ENCODE measurements at places on chromosomes 3 and 15.

DNA sequence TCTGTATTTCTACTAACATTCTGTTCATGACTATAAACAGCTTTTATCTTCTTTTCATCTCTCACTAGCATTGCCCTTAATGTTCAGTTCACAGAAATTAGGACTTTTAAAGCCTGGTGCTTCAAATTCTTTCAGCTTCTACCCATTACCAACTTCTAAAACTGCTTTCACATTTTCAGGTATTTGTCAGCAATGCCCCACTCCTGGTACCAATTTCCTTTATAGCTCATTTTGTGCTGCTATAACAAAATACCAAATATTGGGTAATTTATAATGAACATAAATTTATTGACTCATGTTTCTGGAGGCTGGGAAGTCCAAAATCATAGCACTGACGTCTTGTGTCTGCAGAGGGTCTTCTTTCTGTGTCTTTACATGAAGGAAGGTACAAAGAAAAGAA lies 753.1 kb upstream of the CCDC54 start:
- DNase-seq, result no peak

GRCh38 chr3:66165660-66166059 lies 55.1 kb upstream of the SLC25A26 start:
- no peak for DNase-seq

- DNase-seq, result no peak
Observed at GRCh38 chr15:85611361-85611760, 183.4 kb downstream of the KLHL25 start.

- no peak for DNase-seq
Observed at GRCh38 chr3:53464424-53464823, 30.0 kb upstream of the CACNA1D start.

DNA sequence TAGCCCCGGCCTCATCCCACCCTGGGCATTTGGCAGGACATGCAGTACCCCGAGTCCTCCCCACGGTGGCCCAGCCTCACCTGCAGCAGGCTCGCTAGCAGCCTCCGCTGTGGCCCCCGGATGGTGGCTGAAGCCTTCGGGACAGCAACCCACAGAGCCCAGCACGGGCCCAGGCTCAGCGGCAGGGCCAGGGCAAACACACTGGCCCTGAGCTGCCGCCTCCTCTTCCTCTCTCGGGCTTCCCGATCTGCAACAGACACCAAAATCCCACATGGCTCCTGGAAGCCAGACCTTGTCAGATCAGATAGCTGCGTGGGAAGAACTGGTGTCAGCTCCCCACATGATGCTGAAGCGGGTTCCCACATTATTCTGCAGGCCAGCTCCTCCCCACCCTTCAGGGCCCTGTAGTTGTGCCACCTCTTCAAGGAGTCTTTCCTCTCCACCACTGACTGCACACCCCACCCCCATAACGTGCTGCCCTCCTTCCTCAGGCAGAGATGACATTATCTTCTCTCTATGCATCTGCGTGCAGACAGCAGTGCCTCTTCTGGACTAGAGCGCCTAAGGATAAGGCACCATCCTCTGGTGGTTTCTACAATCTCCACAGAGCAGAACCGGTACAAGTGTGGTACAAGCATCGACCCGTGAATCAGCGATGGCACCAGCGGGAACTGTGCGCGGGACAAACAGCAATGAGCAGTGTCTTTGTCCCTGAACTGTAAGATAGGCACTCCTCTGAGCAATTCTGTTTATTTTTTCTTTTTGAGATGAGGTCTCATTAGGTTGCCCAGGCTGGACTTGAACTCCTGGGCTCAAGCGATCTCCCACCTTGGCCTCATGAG lies 9.5 kb downstream of the TMEM44 start:
- DNase-seq, result peak; percentile 44

- DNase-seq, result peak; percentile 91
Observed at GRCh38 chr15:65638681-65639089, 16.9 kb downstream of the SLC24A1 start.

- DNase-seq, result no peak
Observed at GRCh38 chr3:110093411-110093810, 756.1 kb upstream of the DPPA4 start.

DNA sequence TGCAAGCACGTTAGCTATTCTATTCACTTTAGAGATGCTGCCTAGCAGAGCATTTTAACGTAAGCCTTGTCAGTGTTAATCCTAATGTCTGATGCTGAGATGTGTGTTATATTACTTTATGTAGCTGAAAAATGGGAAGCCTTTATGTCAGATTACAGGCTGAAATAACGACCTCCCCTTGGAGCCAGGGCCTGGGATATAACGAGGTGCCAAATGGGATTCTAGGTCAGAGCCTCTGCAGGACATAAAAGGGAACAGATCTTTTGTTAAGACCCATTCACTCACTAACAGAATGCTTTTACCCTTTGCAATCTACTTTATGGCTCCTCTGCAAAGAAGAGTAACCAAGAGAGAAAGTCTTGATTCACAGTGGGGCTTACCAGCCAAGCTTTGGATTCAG lies 815.5 kb upstream of the CFAP20DC start:
- DNase-seq, result no peak

DNA sequence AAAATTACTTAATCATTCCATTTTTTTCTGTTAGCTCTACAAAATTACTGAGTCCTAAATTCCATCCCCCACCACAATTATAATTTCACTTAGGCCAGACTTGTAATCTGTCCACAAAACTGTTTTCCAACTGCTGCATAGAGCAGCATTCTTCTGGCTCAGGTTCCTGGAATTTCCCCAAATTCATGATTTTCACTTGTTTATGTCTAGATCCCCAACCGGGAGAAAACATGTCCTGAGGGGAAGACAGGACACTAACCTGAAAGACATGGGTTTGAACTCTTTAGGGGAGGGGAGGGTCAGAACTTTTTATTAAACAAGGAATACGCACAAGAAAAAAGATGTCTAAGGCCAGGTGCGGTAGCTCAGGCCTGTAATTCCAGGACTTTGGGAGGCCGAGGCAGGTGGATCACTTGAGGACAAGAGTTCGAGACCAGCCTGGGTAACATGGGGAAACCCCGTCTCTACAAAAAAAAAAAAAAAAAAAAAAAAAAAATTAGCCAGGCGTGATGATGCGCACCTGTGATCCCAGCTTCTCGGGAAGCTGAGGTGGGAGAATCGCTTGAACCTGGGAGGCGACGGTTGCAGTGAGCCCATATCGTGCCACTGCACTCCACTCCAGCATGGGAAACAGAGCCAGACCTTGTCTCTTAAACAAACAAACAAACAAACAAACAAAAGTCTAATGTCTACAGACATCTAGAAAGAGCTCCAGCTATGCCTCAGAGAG lies 1.5 kb downstream of the ETFA start:
- DNase-seq, result no peak

DNA sequence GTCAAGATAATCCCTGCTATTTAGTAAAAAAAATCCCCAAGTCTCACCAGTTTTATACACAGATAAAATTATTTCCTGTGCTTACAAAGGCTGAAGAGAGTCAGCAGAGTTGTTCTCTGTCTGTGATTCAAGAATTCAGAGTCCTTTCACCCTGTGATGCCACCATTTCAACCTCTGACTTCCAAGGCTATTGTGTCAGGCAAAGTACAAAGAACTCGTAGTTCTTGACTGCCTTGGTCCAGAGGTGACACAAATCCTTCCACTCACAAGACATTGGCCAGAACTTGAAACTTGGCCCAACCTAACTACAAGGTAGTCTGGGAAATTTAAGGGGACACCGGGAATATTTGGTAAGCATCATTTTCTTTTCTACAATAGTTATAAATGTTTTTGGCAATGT lies 34.9 kb upstream of the CMC1 start:
- DNase-seq, result no peak

DNA sequence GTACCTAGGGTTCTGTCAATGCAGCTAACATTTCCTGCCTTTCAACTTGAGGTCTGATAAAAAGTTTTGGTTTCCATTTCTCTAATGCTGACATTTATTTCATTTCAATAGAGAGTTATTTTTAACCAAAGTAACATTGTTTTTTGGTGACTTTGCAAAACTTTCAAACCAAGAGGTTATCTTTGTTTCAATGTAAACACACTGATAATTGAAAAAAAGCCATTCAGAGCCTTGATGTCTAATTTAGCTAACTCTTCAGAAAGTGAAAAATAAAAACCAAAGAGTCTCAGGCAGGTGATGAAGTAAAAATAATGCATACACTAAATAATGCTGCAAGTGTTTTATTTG lies 9.6 kb upstream of the TIPARP start:
- peak; percentile 55 for DNase-seq

- no peak for DNase-seq
Observed at GRCh38 chr15:56987286-56987685, 68.8 kb downstream of the TCF12 start.

DNA sequence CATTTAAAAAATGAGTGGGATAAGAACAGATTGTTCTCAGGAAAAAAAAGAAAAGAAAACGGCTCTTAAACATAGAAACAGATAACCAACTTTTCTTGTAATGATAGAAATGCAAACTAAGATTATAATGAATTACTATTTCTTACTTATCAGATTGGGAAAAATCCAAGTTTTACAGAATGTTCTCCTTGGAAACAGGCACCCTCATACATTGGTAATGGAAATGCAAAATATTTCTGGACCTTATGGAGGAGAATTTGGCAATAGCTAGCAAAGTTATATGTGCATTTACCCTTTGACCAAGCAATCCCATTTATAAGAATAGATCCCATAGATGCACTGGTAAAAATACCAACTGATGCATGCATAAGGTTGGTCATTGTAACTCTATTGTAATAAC lies 3.7 kb upstream of the ANKDD1A start:
- no peak for DNase-seq

GRCh38 chr3:168859574-168859973 lies 763.9 kb upstream of the GOLIM4 start:
- peak; percentile 27 for DNase-seq

DNA sequence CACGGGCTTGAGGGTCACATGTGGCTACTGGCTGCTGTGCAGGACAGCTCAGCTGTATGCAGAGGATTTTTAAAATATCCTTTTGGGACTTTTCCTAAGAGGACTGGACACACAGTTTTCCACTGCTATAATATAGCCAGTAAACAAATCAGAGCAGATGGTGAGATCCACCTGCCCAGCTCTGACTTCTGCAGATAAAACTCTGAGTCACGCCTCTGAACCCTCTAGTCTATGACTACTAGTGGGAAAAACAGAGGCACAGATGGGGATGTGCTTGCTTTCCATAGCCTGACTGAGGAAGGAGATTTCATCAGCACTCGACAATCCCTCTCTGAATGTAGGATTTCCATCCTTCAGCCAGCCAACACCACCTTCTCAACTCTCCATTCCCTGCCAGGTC lies 45.1 kb downstream of the COLQ start:
- no peak for DNase-seq

DNA sequence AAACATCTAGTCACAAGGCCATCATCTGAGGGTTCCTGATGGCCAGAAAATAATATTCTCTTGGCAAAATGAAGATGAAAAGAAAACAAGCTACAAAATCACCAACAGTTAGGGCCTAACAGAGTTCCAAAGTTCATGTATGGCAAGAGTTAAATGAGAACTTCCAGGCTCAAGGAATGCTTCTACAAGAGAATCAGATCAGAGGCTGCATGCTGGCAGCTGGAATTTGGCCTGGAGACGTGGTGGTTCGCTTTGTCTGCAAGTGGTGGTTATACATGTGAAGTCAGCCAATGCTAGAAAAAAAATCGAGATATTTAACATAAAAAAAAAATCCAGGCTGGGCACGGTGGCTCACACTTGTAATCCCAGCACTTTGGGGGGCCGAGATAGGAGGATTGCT lies 5.6 kb downstream of the SIAH2 start:
- DNase-seq, result no peak

DNA sequence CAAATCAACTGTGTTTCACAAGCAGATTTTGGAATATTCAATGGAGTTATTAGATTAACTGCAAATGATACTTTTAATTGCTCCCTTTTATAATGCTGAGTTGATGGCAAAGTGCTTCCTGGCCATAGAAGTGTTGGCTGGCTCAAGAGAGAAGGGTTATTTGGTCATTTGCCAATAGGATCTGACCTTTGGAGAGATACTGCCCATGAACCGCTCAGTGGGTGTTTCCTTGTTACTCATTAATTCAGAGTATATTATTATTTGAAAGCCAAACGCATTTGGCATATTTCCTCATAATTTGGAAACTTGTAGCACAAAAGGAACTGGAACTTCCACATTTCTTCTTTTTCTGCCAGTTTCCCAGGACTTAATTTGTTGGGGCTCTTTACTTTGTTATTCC lies 234.7 kb downstream of the CDIN1 start:
- DNase-seq, result no peak

- no peak for DNase-seq
Observed at GRCh38 chr3:64650715-64651114, 37.1 kb downstream of the ADAMTS9 start.

DNA sequence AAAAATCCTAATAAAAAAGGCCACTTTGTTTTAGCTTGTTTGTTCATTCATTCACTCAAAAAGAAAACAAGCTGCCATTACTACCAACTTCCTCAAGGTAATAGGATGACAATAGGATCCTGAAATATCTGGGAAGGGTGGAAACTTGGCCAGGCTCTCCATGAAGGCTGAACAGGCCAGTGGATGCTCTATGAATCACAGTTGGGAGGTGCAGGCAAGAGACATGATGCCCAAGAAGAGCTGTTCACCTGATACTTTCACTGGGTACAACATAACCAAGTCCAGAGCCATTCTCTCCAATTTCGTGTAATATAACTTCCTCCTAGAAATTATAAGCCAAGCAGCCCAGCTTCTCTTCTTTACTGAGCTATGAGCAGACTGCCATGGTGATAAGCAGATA lies 37.3 kb downstream of the NMNAT3 start:
- DNase-seq, result peak; percentile 21

DNA sequence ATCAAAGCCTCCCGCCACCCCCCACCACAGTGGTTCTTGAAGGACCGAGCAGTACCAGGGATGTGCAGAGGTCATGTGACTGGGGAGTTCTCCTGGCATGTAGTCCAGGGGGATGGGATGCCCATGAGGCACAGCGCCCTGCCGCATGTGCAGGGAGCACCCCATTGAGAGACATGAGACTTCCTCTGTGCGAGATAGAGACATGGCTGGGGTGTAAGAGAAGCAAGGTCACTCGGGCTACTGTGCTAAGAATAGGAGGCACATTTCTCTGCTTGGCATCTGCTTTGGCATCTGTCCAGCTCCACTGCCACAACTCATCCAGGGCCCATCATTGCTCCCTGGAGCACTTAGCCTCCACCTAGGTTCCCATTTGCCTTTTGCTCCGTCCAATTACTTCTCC lies 2.4 kb upstream of the CYP1A1 start:
- peak; percentile 27 for DNase-seq

DNA sequence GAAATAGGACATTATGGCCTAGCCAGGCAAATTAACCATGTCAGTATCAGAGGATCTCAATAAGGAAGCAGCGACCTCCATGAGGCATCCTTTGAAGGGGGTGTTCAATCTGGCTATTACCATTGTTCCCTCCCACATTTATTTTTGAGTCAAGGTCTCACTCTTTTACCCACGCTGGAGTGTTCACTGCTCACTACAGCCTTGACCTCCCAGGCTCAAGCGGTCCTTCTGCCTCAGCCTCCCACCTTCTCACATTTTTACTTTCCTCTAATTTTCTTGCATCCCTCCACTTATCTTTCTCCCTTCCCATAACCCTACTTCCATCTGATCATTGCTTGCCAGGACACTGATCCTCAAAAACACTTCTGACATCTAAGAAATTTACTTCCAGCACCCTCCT lies 654.0 kb upstream of the NR2F2 start:
- no peak for DNase-seq

- DNase-seq, result no peak
Observed at GRCh38 chr15:69209661-69210060, 49.2 kb downstream of the GLCE start.
